Testis (tissue), 5 donors: ENCODE measurements at places on chromosomes 12 and 14.

DNA sequence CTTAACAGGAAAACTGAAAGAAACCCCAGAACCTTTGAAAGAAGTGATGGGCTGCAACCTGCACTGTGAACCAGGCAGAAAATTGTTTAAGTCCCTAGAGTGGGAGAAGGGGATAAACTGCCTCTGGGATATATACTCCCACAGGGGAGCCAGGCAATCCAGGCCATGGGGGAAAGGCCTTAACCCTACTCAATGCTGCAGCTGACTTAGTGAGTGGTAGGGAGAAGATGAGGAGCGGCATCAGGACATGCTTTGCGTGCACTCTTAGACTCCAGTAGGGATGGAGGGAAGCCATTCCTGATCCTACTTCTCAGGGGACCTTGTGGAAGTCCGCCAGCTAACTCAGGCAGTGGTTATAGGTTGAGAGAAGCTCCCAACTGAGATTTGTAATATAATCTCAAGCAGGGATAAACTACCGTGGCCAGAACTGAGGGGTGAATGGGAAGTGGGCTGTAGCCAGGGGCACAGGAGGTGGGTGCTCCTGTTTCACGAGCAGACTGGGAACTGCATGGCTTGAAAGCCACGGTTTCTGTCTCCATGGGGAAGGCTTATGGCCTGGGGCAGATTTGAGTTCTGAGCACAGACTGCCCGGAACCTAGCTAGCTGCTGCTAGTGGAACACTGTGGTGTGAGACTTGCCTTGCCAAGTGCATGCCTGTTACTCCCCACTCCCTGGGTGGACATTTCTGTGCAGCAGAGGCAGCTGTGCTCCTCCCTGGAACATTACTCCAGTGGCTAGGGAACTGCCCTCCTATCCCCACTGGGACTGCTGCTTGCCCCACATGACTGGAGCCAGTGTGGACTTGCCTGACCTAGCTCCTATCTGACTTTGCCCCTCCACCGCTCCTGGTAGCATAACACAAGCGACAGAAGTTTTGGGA, 119.2 kb upstream of the SCAF11 start:
- no peak for DNase-seq

DNA sequence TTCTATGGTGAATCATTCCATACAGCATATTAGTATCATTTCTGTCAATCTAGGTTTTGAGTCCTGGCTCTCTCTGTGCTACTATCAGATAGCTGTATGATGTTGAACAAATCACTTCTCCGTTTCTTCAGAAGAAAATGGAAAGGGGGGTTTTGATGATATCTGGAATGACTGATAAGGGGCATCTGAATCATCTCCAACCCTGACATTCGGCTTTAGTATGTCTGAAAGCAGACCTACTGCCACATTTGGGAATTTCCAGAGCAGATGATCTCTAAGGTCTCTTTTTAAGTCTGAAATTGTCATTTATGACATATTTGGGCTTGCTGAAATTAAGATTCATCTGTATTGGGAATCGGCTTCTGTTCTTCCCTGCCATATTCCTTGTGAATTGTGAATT, 10.1 kb downstream of the MLF2 start:
- no peak for DNase-seq

DNA sequence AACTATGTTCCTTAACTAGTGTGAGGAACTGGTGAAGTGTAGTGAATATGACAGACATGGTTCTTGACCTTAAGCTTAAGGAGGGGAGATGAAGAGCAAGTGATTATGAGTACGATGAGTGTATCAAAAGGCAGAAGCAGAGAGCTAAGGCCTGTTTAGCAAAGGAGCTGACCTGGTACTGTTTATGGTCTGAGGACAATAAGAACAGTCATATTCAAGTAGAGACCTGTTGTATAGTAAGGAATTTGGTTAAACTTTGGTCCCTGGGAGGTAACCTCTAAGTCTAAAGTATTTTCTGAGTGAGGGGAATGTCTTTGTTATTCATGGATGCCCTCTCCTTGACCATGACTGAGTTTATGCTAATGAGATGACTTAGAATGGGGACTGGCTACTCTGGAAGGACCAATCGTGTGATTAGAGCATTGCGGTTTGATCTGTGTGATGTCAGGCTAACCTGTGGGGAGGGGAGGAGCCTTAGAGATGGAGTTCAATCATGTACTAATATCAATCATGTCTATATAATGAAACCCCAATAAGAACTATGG, 389.3 kb downstream of the BMP4 start:
- DNase-seq: no peak

DNA sequence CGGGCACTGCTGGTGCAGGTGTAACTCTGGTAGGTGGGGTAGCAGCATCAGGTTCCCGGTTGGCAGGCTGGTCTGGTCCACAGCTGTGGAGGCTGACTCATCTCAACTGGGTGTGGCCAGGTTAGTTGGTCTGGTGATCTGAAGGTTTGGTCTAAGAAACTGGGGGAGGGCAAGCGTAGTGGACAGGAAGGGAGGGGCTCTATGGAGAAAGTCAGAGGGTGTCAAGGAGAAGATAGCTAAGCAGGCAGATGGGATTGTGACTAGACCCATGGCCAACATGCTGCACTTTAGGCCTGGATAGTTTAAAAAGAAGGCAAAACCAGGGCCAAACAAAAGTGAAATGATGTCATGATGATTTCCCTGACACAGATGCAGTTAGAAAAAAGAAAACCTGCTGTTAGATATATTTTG, 7.9 kb downstream of the TRIM9 start:
- DNase-seq: no peak

GRCh38 chr12:32309811-32310736, 89.3 kb upstream of the FGD4 start:
- DNase-seq: peak; percentile 20

- DNase-seq: no peak
These were observed 21.6 kb upstream of the SLC5A8 start for GRCh38 chr12:101231636-101232035.

- no peak for DNase-seq
These were observed 34.2 kb upstream of the NINJ2 start for GRCh38 chr12:697481-697880.

- no peak for DNase-seq
These were observed 39.6 kb downstream of the IQSEC3 start for GRCh38 chr12:106118-106591.

- DNase-seq: no peak
These were observed 929 bp upstream of the UBE2N start for GRCh38 chr12:93442411-93443340.

- no peak for DNase-seq
These were observed 23.0 kb upstream of the BATF start for GRCh38 chr14:75499084-75499875.

- DNase-seq: no peak
These were observed 20.9 kb downstream of the FBXW8 start for GRCh38 chr12:116931665-116932064.

- DNase-seq: no peak
These were observed 216.5 kb downstream of the SLC38A4 start for GRCh38 chr12:46609273-46609623.

DNA sequence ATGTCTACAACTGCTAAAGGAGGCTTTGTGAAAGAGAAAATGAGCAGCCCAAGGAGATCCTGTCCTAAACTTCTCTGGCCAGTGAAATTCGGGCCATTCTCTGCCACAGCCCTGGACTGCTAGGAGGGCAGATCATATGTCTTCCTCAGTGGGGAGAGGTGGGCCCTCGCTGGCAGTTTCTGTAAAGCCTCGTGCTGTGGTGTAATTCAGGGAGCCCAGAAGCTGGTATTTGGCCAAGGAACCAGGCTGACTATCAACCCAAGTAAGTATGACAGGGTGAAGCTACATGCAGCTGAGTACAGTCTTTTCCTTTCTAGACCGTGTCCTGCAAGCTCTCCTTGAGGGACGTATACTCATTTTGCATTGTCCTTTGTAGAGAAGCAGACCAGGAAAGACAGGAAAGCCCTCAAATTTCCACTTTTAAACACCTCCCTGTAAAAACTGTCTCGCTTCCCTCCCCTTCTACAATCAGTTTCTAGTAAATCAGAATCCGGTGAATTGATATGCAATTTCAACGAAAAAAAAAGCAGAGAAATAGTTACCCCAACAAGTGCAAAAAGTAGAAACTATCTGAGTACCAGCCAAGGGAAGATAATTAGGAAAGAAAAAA, 106.8 kb downstream of the DAD1 start:
- DNase-seq: no peak

DNA sequence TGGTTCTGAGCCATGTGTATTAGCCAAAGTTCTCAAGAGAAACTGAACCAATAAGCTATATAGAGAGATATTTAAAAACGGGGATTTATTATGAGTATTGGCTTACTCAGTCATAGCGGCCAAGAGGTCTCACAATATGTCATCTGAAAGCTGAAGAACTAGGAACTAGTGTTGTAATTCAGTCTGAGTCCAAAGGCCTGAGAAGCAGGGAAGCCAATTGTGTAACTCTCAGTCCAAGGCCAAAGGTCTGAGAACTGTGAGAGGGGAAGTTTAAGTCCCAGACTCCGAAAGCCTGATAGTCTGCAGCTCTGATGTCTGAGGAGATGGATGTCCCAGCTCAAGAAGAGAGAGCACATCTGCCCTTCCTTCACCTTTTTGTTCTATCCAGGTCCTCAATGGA, 344.8 kb upstream of the USP15 start:
- DNase-seq: no peak

- DNase-seq: no peak
These were observed 9.5 kb downstream of the PPP1CC start for GRCh38 chr12:110733089-110733715.

DNA sequence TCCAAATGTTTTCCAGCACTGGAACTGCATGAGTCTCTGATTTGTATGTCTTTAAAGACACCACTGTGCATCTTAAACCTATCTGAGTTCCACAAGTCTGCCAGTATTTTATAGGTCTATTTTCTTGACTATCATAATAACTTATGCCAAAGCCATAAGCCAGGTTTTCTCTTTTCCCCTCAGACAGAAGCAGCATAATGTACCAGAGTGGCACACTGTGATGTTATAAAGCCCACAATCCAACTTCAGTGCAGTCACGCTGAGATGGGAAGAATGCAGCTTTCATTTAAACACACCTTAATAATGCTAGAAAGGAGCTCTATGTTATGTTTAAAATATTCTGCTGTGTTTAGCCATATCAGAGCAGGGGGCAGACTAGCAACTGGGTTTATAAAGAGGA, 923.3 kb downstream of the DIO2 start:
- DNase-seq: no peak

GRCh38 chr12:89427508-89428156, 75.3 kb upstream of the DUSP6 start:
- DNase-seq: no peak

- no peak for DNase-seq
These were observed 2.0 kb upstream of the GAPDH start for GRCh38 chr12:6532051-6532926.

DNA sequence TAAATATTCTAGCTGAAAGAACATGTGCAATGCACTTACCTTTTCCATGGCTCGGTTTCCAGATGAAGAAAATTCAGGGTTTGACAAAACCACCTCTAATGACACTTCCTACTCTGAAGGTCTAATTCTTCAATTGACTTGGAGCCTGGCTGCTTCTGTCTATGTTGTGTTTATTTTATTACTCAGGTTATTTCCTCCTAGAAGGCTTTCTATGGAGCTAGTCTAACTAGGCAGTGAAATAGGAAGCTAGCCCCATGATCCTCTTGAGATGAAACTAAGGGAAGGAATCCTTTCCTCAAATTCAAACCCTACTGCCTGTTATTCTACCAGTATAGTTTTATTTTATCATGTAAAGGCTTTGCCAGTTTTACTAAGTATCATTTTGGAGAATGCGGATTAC, 20.9 kb upstream of the IFNG-AS1 start:
- DNase-seq: no peak

- no peak for DNase-seq
These were observed 326.4 kb downstream of the RPL10L start for GRCh38 chr14:46325157-46325556.

- no peak for DNase-seq
These were observed 18.8 kb upstream of the STRAP start for GRCh38 chr12:15863372-15863771.

GRCh38 chr14:103073876-103074728, 9.9 kb upstream of the LBHD2 start:
- DNase-seq: no peak

DNA sequence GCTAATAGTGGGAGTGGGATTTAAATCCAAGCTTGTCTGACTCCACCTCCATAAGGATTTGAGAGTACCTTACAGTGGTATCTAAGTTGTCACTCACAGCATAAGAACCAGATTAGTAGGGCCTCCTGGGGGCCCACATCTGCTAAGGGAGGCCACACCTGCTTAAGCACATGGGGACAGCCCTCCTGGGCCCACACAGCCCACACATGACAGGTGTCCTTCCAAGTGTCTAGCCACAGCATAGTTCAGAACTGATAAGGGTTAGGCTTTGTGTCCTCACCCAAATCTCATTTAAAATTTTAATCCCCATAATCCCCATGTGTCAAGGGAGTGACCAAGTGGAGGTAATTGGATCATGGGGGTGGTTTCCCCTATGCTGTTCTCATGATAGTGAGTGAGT, 186.0 kb upstream of the HMGA2 start:
- no peak for DNase-seq

DNA sequence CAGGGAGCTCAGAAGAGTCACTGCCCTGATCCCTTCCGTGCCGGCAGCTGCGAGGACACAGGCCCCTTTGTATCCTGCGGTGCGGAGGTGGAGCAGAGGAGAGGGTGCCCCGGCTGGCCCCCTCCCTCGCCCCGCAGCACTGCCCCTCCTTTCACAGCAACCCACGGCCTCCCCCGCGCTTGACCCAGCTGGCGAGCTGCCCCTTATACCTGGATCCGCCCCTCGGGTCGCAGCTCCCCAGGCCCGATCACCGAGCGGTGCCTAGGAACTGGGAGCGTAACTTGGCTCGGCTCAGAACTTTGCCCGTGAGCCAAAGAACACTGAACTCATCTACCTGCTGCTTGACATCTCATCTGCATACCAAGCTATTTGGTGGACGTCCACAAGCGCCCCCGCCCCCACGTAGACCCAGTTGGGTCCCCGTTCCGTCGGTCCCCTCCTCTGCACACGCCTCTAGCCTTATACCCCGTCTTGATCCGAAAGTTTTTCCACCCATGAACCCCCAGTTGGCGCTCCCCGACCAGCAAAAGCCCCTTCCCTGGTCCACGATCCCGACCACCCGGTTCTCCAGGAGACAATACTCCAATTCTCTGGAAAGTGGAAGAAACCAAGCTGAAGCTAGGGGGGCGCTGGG, 697 bp upstream of the DNAJC14 start:
- peak; percentile 66 for DNase-seq

DNA sequence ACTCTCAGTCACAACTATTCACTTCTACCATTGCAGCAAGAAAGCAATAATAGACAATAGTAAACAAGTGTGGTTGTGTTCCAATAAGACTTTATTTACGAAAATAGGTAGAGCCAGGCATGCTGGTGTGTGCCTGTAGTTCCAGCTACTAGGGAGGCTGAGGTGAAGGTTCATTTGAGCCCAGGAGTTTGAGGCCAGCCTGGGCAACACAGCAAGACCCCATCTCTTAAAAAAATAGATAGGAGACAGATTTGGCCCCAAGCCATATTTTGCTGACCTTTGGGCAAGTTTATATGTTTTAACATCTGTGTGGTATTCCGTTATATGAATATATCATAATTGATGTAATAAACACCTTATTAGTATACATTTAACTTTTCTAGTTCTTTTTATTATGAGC, 14.1 kb downstream of the ACAD10 start:
- DNase-seq: no peak

GRCh38 chr12:91613223-91613779, 430.7 kb upstream of the DCN start:
- DNase-seq: peak; percentile 24

GRCh38 chr14:69559581-69560011, 15.1 kb downstream of the CCDC177 start:
- DNase-seq: no peak
